ENCODE measurements at places on chromosomes 5 and 9.

GRCh38 chr5:149710575-149710974 lies 19.5 kb upstream of the PPARGC1B start:
- DNase-seq, result no peak

- DNase-seq, result no peak
Observed at GRCh38 chr9:113621309-113621791, 157.8 kb downstream of the RGS3 start.

- no peak for DNase-seq
Observed at GRCh38 chr9:109597496-109597895, 99.4 kb upstream of the PTPN3 start.

GRCh38 chr5:133525126-133525525 lies 87.2 kb downstream of the FSTL4 start:
- DNase-seq, result no peak

DNA sequence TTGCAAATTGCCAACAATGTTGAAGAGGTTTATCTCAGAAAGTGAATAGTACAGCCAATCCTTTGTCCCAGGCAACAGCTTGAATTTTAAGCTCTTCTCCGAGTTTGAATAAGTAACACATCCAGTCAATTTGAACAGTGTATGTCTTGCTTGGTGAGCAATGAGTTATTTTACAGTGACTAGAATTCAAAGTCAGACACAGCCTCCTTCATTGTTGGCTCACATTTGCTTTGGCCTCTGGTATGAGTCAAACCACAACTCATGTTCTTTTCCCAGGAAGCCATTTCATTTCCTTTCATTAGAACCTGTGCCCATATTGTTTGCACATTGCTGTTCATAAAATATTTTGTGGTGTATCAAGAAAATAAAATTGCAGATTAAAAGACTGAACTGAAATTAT lies 622.0 kb upstream of the DAB2 start:
- no peak for DNase-seq

- no peak for DNase-seq
Observed at GRCh38 chr9:70746760-70747159, 332.3 kb upstream of the KLF9 start.

GRCh38 chr5:76717222-76718083 lies 1.5 kb downstream of the F2R start:
- DNase-seq, result no peak

- no peak for DNase-seq
Observed at GRCh38 chr5:135873831-135874230, 21.8 kb downstream of the IL9 start.

DNA sequence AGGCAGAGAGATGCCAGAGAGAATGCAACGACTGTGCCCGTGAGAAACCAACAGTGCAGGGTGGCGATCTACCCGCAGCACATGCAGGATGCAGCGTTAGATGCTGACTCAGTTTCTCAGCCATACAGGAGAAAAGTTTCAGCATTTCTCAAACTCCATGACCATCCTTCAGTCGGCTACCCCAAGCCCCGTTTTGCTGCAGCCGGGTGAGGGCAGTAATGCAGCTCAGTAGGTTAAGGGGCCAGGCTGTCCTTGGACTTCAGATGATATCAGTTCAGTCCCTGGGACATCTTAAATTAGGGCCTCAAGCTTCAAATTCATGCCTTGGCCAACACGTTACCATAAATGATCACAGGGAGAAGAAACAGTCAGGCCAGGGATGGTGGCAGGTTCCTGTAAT lies 125.5 kb downstream of the PALM2AKAP2 start:
- no peak for DNase-seq

DNA sequence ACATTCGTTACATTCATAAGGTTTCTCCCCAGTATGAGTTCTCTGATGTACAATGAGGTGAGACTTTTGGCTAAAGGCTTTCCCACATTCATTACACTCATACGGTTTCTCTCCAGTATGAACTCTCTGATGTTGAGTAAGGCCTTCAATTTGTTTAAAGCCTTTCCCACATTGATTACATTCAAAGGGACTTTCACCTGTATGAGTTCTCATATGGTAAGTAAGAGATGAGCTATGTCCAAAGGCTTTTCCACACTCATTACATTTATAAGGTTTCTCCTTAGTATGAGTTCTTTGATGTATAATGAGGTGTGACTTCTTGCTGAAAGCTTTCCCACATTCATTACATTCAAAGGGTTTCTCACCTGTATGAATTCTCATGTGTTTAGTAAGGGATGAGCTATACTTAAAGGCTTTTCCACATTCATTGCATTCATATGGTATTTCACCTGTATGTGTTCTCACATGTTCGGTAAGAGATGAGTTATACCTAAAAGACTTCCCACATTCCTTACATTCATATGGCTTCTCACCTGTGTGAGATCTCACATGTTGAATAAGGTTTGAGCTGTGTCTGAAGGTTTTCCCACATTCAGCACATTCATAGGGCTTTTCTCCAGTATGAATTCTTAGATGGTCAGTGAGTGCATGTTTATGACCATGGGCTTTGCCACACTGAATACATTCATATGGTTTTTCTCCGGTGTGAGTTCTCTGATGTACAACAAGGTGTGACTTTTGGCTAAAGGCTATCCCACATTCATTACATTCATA lies 13.5 kb downstream of the ZFP37 start:
- DNase-seq, result no peak

- no peak for DNase-seq
Observed at GRCh38 chr5:178785999-178786398, 55.5 kb upstream of the ZNF354A start.

DNA sequence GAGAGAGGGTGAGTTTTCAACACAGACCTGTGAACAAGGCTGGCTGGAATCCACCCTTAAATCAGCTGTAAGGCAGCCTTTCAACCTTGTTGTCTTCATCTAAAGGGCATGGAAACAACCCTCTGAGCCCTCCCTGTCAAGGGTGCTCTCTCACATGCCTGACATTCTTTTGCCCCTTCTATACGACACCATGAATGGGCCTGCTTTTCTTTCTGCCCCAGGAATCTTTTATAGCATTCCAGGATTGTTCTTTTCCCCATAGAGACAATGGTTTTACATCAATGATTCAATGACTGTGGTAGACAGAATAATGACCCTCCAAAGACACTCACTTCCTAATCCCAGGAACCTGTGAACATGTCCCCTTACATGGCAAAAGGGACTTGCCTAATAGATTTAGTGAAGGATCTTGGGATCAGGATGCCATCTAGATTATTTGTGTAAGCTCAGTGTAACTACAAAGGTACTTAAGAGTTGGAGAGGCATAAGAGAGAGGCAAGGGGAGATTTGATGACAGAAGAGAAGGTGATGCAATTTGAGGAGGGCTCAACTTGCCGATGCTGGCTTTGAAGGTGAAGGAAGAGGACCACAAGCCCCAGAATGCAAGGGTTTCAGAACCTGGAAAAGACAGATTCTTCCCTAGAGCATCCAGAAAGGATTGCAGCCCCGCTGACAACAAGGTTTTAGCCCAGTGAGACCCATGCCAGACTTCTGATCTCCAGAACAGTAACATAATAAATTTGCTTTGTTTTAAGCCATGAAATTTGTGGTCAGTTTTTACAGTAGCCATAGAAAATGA lies 29.2 kb upstream of the HMHB1 start:
- no peak for DNase-seq

- DNase-seq, result no peak
Observed at GRCh38 chr5:1504617-1505016, 19.1 kb downstream of the LPCAT1 start.

GRCh38 chr5:132214491-132214890 lies 13.2 kb downstream of the P4HA2 start:
- DNase-seq, result no peak

- DNase-seq, result no peak
Observed at GRCh38 chr5:106757672-106758071, 913.1 kb downstream of the EFNA5 start.

DNA sequence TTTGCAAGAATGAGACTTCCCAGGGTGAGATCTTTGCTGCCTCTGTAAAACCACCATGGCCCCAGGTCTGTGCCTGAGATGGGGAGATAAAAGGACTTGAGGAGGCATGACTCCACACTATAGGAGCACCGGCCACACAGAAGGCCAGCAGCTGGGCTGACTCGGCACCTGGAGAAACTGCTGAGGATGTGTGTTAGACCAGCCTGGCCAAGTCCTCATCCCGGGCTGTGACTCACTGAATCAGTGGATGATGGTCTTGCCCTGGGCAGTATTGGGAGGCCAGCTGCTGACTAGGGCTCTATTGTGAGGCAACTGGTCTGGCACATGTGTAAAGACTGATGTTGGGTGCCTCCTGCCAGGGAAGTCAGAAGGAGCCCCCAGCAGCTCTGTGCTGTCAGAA lies 286.2 kb downstream of the ACTL7B start:
- no peak for DNase-seq

- no peak for DNase-seq
Observed at GRCh38 chr5:18660511-18660910, 1026.3 kb downstream of the TAF11L14 start.

GRCh38 chr5:39783756-39784421 lies 359.1 kb upstream of the DAB2 start:
- no peak for DNase-seq

Measured in substantia nigra (tissue), 51 donors.